ENCODE measurements at places on chromosomes 1 and 21.

- no peak for DNase-seq
Measured at GRCh38 chr1:243496187-243496646, 240.4 kb downstream of the SDCCAG8 start.

- DNase-seq: no peak
Measured at GRCh38 chr1:178307264-178307663, 189.5 kb downstream of the CLEC20A start.

DNA sequence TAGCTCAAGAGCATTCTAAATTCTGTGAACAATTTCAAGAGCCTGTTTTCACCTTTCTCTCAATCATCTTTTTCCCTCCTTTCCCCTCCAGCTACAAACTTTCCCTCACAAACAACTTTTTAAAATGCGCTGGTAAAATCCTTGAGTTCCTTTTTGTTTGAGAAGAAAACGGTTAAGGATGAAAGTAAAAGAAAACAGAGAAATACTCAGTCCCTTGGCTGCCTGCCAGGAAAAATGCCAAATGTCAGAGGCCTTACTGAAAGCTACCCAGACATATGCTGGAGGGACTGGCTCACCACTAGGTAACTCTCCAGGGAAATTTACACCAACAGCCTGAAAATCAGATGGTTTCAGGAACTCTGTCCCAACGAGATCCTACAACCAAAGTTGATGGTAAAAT is 11.0 kb upstream of the SERBP1 start:
- DNase-seq: no peak

DNA sequence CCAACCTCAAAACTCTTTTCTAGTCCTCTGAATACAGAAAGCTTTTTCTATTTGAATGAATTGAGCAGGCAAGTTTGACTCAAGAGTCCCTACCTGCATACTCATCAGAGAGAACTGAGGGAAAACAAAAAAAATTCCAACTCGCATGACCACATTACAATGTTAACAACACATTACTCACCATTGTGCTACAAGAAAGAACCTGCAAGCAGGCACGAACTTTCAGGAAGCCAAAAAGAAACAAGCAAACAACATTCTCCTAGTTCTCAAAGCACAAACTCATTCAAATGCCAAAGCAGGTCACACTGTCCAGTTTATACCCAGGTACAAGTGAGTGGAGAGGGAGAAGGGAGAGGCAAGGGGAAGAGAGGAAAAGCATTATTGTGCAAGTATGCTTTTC is 14.6 kb downstream of the OTUD7B start:
- DNase-seq: no peak

DNA sequence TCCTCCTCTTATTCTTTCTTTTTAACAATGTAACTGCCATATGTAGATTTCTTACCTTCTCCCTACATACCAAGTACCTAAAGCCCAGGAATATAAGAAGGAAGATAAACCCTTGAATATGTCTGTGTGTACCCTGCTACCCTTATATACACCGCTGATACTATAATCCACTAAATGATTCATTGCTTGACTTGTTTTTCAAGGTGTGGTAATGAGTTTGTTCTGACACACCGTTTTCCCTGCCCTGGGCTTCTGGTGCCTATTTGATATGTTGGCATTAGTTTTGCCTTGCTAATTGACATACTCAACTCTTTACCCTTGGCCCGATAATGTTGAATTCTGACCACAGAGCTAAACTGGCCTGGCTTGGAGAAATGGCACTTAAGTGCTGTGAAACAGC is 64.3 kb downstream of the IL23R start:
- no peak for DNase-seq

DNA sequence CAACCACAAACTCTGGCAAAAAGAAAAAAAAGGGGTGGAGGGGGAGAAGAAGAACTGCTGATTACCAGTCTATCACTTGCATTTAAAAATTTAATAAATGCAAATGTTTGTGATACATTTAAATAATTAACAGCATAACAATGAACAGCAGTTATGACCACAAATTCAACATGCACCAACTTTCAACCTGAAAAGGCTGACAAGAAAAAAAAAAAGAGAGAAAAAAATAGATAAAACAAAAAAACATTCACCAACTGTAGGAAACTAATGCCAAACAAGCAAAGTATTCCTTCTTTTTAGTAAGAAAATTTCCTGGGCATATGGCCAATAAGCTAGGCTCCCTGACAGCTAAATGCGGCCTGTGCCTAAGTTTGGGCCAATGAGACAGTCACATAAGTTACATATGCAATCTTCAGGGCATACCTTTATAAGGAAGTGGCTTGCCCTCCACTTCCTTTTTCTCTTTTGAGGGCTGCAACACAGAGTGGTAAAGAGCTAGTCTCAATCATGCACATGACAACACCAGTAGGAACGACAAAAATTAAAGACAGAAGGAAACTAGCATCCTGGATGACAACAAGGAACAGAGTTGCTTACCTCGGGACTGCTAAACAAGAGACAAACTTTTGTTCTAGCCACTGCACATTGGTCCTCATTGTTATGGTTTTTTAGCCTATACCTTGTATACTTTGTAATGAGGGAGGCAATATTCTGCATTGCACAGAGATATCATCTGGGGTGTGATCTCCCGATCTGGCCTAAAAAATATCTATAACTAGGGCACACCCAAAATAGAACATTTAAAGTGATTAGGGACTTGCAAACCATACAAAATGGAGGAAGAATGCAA is 24.2 kb upstream of the PHTF1 start:
- DNase-seq: peak; percentile 74

DNA sequence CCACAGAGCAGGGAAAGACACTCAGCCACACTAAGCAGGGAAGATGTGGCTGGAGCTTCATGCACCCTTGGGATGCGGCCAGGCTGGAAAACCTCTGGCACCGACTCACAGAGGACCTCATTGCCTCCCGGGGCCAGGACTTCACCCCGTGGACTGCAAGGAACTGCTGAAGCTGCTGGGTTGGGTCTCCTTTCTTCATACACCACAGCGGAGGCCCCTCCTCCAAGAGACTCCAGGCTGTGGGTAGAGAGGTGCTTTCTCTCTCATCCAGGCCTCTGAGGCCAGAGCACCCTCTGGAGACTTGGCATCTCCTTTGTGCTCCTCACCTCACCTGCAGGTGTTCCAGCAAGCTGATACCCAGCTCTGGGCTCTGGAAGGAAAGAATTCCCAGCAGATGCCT is 76.0 kb upstream of the EDN2 start:
- no peak for DNase-seq

DNA sequence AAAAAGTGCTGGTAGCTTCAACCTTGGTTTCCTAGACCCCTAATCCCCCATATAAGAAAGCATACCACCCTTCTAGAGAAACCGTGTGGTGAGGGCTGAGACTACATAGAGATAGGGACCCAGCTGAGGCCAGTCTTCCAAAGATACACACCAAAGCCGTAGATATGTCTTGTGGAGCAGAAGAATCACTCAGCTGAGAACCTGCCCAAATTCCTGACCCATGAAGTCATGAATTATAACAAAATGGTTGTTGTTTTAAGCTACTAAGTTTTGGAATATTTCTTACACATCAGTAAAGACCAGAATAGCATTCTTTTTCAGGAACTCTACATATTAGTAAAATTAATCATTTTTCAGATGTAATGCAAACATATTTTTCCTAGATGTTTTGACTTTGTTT is 3.3 kb upstream of the SNRPE start:
- DNase-seq: no peak

- DNase-seq: no peak
Measured at GRCh38 chr1:9313576-9313975, 20.9 kb downstream of the SPSB1 start.

GRCh38 chr1:54221113-54221834 is 21.3 kb downstream of the MRPL37 start:
- DNase-seq: no peak

DNA sequence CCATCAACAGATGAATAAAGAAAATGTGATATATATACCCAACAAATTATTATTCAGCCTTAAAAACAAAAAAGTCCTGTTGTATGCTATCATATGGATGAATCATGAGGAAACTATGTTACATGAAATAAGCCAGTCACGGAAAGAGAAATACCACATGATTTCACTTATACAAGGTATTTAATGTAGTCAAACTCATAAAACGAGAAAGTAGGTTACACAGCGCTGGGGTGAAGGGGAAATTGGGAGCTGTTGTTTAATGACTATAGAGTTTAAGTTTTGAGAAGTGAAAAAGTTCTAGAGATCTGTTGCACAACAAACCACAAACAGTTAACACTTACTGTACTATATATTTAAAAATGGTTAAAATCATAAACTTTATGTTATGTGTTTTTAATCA is 58.5 kb downstream of the SLC25A24 start:
- no peak for DNase-seq

DNA sequence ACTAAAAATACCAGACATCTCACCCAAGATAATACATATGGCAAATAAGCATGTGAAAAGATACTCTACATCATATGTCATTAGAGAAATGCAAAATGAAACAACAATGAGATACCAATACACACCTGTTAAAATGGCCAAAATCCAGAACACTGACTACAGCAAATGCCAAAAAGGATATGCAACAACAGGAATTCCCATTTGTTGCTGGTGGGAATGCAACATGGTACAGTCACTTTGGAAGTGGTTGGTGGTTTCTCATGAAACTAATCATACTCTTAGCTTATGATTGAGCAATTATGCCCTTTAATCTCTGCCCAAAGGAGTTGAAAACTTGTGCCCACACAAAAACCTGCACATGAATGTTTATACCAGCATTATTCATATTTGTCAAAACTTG is 6.4 kb upstream of the RGS2 start:
- no peak for DNase-seq

- no peak for DNase-seq
Measured at GRCh38 chr1:229781453-229781852, 155.4 kb downstream of the URB2 start.

- DNase-seq: no peak
Measured at GRCh38 chr1:23947366-23947765, 12.3 kb upstream of the PNRC2 start.

DNA sequence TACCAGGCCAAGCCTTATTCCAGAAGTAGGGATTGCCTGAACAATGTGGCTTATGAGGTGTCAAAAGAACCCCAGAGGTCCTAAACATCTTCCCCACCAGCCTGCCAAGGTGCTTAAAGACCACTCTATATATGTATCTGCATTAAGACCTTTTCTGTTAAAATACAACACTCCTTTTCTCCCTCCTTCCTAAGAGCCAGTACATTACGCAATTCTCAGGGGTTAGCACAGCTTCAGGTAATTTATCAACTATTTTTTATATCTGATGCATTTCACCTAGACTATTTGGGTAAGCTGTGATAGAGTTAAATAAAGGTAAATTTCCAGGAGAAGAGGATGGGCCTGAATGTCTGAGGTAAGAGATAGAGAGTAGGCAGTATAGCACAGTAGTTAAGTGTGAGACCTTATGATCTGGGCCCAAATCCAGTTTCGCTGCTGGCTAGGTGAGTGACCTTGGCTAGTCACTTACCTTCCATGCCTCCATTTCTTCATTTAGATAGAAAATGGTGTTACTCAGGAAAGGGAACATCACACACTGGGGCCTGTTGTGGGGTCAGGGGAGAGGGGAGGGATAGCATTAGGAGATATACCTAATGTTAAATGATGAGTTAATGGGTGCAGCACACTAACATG is 5.1 kb upstream of the CCN1 start:
- no peak for DNase-seq

DNA sequence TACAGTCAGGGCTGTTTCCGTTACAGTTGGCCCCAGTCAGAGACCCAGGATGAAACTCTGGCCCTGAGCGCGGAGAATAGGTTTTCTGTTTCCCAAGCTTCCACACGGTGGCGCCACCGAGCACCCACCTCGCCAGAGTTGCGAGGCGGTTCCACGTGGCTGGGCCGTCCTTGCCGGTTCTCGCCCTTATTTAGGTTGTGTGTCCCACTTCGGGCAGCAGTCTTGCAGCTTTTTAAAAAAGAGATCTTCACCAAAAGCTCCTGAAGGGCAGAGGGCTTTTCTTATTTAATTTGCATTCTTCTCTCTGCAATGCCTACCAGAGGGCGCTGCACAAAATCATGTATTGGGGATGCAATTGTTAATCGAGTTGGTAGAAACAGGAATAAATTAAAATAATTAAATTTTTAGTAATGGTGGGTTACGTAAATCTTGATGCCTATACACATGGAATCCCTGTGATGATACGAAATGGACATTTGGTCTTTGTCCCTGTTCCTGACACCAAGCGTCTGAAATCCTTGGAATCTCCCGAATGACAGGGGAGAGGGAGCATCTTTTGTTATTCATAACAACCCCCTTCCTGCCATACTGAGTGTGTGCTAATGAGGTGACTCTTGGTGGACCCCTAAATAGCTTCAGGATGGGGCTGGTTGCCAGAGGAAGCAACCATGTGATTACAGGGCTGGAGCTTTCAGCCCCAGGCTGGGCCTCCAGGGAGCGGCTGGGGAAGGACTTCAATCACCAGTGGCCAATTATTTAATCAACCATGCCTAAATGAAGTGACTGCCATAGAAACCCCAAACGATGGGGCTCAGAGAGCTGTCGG is 5.6 kb upstream of the S100A7 start:
- peak; percentile 36 for DNase-seq
